HuH-7 (cell line): ENCODE measurements at places on chromosomes 6 and 20.

DNA sequence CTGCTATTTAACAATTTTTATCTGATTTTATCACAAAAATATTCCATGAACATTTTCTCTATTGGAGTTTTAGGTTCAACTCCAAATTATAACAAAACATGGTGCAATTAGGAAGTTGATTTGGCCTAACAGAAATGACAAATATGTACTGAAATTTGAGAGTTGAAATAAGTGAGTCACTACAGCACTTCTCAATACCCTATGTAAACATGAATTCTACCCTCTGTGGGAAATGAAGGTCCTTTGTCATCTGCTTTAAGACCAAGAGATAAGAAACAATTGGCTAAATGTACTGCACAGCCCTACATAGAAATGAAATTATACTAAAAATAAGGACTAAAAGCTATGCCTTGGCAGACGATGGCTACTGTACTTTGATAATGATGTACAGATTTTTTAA, 86.2 kb upstream of the BEND6 start:
- no peak for DNase-seq

GRCh38 chr6:24439858-24440539, 37.3 kb downstream of the MRS2 start:
- no peak for DNase-seq

- peak; percentile 97 for DNase-seq
These were observed 2.1 kb downstream of the SALL4 start for GRCh38 chr20:51800060-51800871.

- no peak for DNase-seq
These were observed 73.5 kb downstream of the PREX1 start for GRCh38 chr20:48754292-48754691.

GRCh38 chr6:137093183-137094069, 48.7 kb upstream of the IL20RA start:
- no peak for DNase-seq

DNA sequence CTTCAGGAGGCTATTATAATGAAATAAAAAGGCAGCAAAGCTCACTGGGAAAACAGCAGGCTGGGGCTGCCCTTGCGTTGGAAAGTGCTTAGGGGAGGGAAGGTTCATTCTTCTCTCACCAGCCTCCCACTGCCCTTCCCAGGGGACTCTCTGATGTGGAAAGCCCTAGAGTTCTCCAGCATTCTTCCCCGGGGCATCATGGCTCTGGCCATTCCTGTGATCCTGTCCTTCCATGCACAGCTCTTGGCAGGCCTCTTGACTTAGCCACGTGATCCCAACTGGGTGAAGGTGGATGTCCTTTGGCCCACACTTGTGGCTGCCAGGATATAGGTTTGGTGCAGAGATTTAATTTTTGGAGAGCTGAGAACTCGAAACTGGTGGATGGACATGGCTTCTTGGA, 58.0 kb upstream of the ZNF831 start:
- DNase-seq, result no peak

GRCh38 chr20:63183422-63184146, 32.3 kb downstream of the YTHDF1 start:
- peak; percentile 92 for DNase-seq

DNA sequence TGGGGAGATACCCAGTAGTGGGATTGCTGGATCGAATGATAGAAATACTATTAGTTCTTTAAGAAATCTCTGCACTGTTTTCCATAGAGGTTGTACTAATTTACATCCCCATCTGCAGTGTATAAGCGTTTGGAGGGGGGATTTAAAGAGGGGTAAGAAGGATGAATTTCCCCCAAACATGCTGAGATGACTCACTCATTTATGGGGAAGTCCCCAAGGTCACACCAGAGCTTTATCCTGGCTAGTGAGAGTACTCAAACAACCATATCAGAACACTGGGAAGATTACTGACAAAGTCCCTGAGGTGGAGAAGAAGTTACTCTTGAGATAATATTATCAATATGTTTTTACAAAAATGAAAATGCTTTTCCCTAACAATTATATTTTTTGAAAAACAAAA, 44.0 kb downstream of the ROS1 start:
- no peak for DNase-seq

DNA sequence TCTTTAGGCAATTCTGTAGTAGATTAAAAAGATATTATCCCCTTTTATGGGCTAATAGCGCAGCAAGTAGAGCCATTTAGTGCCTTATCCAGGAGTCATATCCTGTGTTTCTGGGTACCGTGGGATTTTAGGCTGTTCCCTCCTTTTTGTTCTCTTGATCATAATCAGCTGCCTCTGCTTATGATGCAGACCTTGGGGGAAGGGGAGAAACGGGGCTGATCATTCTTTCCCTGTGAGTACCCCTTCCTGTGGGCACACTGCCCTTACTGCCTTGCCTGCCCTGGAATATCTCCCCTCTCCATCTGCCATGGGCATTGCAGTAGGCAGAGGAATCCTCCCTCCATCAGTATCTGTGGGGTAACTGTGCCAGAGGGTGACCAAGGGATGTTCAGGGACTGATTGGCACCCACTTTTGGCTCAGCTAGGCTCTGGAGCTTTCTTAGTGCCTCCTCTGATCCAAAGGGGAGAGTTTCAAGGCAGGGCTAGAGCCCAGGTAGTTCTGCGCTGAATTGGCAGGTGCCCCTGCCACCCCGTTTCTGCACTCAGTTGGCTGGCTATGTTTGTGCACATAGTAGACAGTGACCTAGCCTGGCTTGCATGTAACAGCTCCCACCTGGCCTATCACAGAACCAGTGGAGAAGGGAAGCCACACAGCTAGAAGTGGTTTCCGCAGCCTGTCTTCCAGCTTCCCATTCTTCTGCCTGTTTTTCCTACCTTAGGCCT, 103.3 kb downstream of the FIG4 start:
- no peak for DNase-seq

DNA sequence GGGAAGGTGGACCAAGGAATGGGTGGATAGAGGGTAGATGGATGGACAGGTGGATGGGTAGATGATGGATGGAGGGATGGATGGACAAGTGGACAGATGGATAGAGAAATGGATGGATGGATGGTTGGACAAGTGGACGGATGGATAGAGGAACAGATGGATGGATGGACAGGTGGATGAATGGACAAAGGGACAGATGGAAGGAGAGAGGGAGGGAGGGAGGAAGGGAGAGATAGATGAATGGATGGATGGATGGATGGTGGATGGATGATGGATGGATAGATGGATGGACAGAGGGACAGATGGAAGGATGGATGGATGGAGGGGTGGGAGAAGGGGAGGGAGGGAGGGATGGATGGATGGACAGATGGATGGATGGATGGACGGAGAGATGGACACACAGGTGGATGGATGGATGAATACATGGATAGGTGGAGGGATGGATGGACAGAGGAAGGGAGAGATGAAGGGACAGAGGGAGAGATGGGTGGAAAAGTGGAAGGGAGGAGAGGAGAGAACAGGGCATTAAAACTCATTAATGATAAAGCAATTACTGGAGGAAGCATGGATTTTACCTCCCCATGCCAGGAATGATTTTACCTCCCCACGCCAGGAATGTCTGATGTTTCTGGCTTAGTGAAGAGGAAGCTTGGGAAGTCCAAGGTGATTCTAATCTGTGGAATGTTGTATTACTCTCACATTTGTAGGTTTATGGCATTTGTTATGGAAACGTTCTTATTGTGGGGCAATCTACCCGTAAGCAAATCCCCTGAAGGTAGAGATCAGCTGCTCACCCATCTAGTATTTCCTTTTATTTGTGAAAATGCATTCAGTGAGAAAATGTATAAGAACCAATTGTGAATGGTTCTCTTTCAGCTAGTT, 383.3 kb downstream of the TAF4 start:
- DNase-seq, result no peak

DNA sequence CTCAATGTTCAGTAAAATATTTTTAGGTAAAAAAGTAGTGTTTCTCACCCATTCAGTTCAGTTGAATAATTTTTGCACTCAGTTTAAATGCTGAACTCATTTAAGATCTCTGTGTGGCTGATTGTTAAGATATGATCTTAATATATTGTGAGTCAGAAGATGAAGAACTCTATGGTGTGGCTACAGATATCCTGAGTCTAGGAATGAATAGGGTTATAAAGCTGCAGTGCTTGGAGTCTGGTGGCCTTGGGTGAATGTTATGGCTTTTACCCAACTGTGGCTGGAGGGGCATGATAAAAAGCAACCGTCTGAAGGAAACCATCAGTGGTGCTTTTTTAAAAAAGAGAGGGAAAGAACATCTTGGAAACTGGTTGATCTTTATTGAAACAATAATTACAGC, 65.9 kb downstream of the CCN2 start:
- DNase-seq, result no peak
